Myometrial cell (primary cell): ENCODE measurements at places on chromosomes 13 and 19. TPM values are rescaled to one million over a fixed set of nuclear protein-coding genes. Genes with fewer than 3 reads are reported as not detected.

Gene TLE6
- total RNA-seq = 0.71 and 3.7 TPM in 2 replicates

Gene LYPD4
- not detected in 2 replicates for total RNA-seq

Gene HDGFL2
- 74.6 and 78.7 TPM in 2 replicates for total RNA-seq

Gene CEACAM4
- not detected in 2 replicates for total RNA-seq

Gene GIPC3
- total RNA-seq = under 0.01 and 0.18 TPM in 2 replicates

Gene ZNF835
- not detected in 2 replicates for total RNA-seq

Gene LYPD5
- not detected in 2 replicates for total RNA-seq

Gene NLRP4
- not detected in 2 replicates for total RNA-seq

Gene CNN1
- total RNA-seq = 5.5 and 10.3 TPM in 2 replicates

Gene CRLF1
- total RNA-seq = 3.4 and 30.8 TPM in 2 replicates

Gene ZFP36
- total RNA-seq = 14.5 and 22.2 TPM in 2 replicates

Gene GPR180
- 10.4 and 12.4 TPM in 2 replicates for total RNA-seq

Gene MYH14
- total RNA-seq = not detected in 2 replicates
